ENCODE measurements at places on chromosomes 13 and 19. TPM values are rescaled to one million over a fixed set of nuclear protein-coding genes. Genes with fewer than 3 reads are reported as not detected.

The GRIK5 gene
- total RNA-seq = not detected

The TEX26 gene
- not detected for total RNA-seq

The ZNF562 gene
- total RNA-seq = 25.3 TPM

The SIGLEC9 gene
- total RNA-seq = 1.4 TPM

The NEK5 gene
- not detected for total RNA-seq

The FFAR2 gene
- not detected for total RNA-seq
